Activated naive CD4-positive, alpha-beta T cell treated with anti-CD3 and anti-CD28 coated beads, Interleukin-2, amount 10 ng/mL, durations not matched to agents 5 hours and 36 hours (primary cell): ENCODE measurements at places on chromosomes 1 and 21. TPM values are rescaled to one million over a fixed set of nuclear protein-coding genes. Genes with fewer than 3 reads are reported as not detected.

The TRNP1 gene
- not detected for total RNA-seq

The OR2L5 gene
- not detected for total RNA-seq

The NR5A2 gene
- total RNA-seq: not detected

The FLVCR1 gene
- 13.0 TPM for total RNA-seq

The IFI16 gene
- 229 TPM for total RNA-seq

The SMCP gene
- total RNA-seq: not detected

The PLA2G2C gene
- total RNA-seq: 0.58 TPM

The PRMT2 gene
- 148 TPM for total RNA-seq

The CFHR2 gene
- not detected for total RNA-seq

The RGL1 gene
- total RNA-seq: 1.5 TPM

The TACSTD2 gene
- total RNA-seq: not detected

The INAVA gene
- not detected for total RNA-seq

The SYPL2 gene
- not detected for total RNA-seq

The MAP3K7CL gene
- 6.9 TPM for total RNA-seq

The DNAJC11 gene
- 38.2 TPM for total RNA-seq

The LRRC38 gene
- not detected for total RNA-seq

The TMPRSS15 gene
- not detected for total RNA-seq

The CHAF1B gene
- total RNA-seq: 17.1 TPM

The CELA3A gene
- not detected for total RNA-seq

The REN gene
- total RNA-seq: not detected

The OR2L13 gene
- not detected for total RNA-seq

The HSF2BP gene
- total RNA-seq: 0.58 TPM

The CSF1 gene
- total RNA-seq: 23.4 TPM

The CD247 gene
- total RNA-seq: 258 TPM

The WNT3A gene
- total RNA-seq: not detected

The ADORA3 gene
- 0.10 TPM for total RNA-seq

The RNF186 gene
- total RNA-seq: not detected

The MYOG gene
- total RNA-seq: not detected

The KRTAP10-12 gene
- total RNA-seq: not detected

The ZFP69B gene
- 4.6 TPM for total RNA-seq

The DPYD gene
- total RNA-seq: 78.2 TPM

The MCOLN3 gene
- 11.5 TPM for total RNA-seq

The ARHGEF11 gene
- 30.7 TPM for total RNA-seq

The SCAMP3 gene
- total RNA-seq: 85.5 TPM

The CFAP74 gene
- not detected for total RNA-seq

The DCLRE1B gene
- 11.0 TPM for total RNA-seq

The ZMYND12 gene
- 0.91 TPM for total RNA-seq

The TIAM1 gene
- 63.0 TPM for total RNA-seq

The GBP3 gene
- 29.7 TPM for total RNA-seq

The FNDC10 gene
- total RNA-seq: 9.1 TPM

The SEMA4A gene
- total RNA-seq: 1.9 TPM

The CHD1L gene
- 56.4 TPM for total RNA-seq

The RGS4 gene
- not detected for total RNA-seq

The C1orf53 gene
- not detected for total RNA-seq

The PCSK9 gene
- total RNA-seq: not detected

The WDR3 gene
- total RNA-seq: 23.9 TPM

The CNTN2 gene
- total RNA-seq: not detected

The OR2L8 gene
- total RNA-seq: not detected

The MYOC gene
- total RNA-seq: not detected

The S100A1 gene
- not detected for total RNA-seq

The ERG gene
- not detected for total RNA-seq

The CGN gene
- 0.12 TPM for total RNA-seq

The HSD3B1 gene
- total RNA-seq: not detected

The GPR25 gene
- not detected for total RNA-seq

The PLCH2 gene
- 19.6 TPM for total RNA-seq
